ENCODE measurements at places on chromosomes 4 and X. TPM values are rescaled to one million over a fixed set of nuclear protein-coding genes. Genes with fewer than 3 reads are reported as not detected.

Gene SPANXN3
- not detected for total RNA-seq

Gene SYP
- total RNA-seq = 8.7 TPM

Gene COL4A6
- not detected for total RNA-seq

- no peak for DNase-seq
Observed at GRCh38 chr4:169906104-169906503, 120.1 kb downstream of the MFAP3L start.

DNA sequence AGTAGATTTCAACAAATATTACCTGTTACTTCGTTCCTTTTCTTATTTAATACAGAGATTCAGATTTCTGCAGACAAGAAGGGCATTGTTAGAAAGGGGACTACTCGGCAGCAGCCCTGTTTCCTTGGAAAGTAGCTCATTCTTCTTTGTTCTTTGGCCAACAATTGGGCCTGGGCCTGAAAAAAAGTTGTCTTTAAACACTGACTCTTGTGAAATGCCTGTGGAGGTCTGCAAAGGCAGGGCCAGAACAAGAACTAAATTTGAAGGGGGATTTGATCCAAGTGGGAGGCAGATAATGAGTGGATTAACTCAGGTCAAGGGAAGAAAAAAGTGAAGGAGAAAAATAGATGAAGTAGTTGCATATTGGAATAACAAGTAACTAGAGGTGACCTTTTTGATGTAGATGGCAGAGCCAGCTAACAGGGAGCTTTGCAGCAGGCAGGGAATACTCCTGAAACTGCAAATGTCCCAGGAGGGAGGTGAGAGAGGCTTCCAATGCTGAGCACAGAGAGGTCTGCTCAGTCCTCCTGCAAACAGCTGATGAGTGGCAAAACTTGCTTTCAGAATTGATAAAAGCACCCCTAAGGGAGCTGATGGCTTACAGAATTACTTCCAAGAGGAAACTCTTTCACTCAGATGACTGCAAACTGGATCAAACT, 393.2 kb upstream of the HS3ST1 start:
- no peak for DNase-seq

DNA sequence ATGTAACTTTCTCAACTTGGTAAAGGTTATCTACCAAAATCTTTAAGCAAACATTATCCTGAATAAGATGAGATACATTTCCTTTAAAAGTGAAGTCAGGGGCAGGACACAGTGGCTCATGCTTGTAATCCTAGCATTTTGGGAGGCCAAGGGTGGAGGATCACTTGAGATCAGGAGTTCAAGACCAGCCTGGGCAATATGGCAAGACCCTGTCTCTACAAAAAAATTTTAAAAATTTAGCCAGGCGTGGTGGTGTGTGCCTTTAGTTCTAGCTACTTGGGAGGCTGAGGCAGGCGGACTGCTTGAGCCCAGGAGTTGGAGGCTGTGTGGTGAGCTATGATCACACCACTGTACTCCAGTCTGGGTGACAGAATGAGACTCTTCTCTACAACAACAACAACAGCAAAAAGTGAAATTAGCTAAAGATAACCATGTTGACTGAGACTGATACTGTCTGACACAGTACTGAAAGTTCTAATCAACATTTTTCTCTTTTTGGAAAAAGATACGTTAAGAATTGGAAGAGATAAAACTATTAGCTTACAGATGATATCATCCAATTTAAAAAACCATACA, 4.9 kb downstream of the DCAF16 start:
- DNase-seq = no peak

- DNase-seq = peak; percentile 66
Observed at GRCh38 chr4:89834486-89835209, 2.3 kb downstream of the SNCA start.

- DNase-seq = no peak
Observed at GRCh38 chrX:30275498-30275897, 28.6 kb downstream of the MAGEB1 start.

GRCh38 chrX:153029875-153030274, 26.4 kb upstream of the PNMA3 start:
- no peak for DNase-seq

Measured in G401 (cell line).